ENCODE measurements at places on chromosomes 7 and 10.

- no peak for DNase-seq
These were observed 2.6 kb downstream of the GRID1 start for GRCh38 chr10:86363833-86364490.

- no peak for DNase-seq
These were observed 63.7 kb downstream of the THSD7A start for GRCh38 chr7:11768263-11768662.

DNA sequence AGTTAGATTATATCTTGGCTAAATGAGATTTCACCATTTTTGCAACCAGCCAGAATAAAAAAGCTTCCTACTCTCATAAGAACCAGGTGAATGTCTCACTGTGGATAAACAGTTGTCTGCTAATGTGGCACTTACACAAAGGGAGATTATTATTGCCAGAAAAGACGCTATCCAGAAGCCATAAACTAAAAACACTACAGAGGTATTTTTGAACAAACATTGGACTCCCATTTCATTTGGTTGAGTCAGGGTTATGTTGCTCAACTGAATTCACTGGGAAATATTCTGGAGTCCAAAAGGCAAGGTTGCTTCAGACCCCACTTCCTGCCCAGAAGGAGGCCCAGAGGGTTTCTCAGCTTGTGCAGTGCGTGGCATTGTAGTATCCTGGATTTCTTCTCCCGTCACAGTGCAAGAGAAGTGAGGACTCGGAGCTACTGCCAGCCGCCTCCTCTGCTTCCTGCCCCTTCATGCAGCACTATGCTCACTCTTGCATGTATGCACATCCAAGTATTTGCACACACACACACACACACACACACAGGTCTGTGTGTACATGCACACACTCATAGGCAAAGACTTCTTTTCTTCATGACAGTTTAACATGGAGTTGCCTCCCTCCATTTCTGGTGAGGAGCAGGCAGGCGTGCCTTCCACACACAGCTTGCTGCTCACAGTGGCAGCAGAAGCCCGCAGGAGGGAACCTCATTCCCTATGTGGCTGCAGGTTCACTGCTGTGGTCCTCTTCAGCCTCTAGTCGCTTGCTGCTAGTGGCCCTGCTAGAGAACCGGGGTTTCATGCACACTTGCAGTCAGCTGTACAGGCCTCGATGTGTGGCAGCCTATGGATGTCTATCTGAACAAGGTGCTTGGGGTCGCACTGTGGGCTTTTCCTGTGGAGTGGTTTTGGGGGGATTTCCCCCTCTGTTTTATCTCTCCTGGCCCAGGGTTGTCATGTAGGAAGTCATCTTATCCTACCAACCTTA lies 10.1 kb downstream of the DENND10 start:
- DNase-seq, result no peak

DNA sequence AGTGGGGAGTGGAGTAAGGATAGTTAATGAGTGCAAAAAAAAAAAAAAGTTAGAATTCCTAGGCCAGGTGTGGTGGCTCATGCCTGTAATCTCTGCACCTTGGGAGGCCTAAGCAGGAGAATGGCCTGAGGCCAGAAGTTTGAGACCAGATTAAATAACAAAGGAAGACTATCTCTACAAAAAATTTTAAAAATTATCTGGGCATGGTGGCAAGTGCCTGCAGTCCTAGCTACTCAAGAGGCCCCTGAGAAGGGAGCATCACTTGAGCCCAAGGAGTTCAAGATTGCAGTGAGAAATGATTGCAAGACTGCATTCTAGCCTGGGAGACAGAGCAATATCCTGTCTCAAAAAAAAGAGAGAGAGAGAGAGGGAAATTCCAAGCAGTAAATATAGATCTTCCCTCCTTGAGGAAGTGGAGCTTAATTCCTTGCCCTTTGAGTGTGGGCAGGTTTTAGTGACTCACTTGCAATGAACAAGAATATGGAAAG lies 19.5 kb upstream of the CSTF2T start:
- no peak for DNase-seq

- no peak for DNase-seq
These were observed 33.0 kb upstream of the PPP1R3C start for GRCh38 chr10:91665842-91666241.

- no peak for DNase-seq
These were observed 401.9 kb upstream of the PHF14 start for GRCh38 chr7:10571759-10572158.

DNA sequence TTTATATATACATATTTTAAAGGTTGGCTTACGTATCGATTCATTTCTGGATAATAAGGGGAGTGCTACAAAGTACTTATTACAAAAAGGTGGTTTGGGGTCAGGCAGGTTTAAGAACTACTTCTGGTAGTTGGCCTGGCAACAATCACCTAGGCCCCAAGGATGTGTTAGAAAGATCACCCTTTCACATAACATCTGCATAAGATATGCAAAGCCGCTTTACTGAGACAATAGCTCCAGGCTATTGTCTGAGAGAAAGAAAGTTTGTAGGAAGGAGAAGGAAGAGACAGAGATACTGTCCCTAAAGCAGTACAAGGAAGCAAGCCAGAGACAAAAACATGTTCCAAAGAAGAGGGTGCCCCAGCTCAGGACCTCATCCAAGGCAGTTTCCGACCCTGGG lies 6.2 kb downstream of the PAXIP1 start:
- no peak for DNase-seq

DNA sequence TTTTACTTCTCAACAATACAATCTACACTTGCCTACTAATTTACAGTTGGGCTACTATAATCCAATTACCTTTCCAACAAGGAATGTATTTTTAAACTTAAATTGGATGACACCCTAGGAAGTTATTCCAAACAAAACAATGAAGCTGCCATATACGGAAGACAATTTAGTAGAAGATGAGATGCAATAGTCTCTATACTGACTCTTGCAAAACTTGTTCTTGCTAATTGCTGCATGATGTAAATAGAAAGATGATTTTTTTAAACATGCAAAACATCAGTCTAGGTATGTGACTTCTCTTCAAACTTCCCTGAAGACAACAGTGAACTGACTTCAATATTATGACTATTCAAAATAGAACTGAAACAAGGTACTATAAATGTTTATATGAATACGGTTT lies 17.6 kb downstream of the NT5C3A start:
- DNase-seq, result no peak

- peak; percentile 12 for DNase-seq
These were observed 41.8 kb downstream of the CNNM1 start for GRCh38 chr10:99370993-99371392.

- no peak for DNase-seq
These were observed 94.3 kb upstream of the MYO3A start for GRCh38 chr10:25839683-25840082.

- no peak for DNase-seq
These were observed 5.1 kb upstream of the PMPCB start for GRCh38 chr7:103292122-103292521.

GRCh38 chr7:73718905-73719805 lies at the start of gene STX1A:
Gene STX1A (minus strand): TSS chr7:73719669. CDS start chr7:73719631, 38 bp downstream.
- peak; percentile 85 for DNase-seq

- DNase-seq, result no peak
These were observed 328.6 kb downstream of the INHBA start for GRCh38 chr7:41374150-41374848.

GRCh38 chr10:106877574-106877973 lies 286.9 kb downstream of the SORCS1 start:
- no peak for DNase-seq

GRCh38 chr7:2248984-2249694 lies 7.1 kb downstream of the NUDT1 start:
- DNase-seq, result peak; percentile 70

DNA sequence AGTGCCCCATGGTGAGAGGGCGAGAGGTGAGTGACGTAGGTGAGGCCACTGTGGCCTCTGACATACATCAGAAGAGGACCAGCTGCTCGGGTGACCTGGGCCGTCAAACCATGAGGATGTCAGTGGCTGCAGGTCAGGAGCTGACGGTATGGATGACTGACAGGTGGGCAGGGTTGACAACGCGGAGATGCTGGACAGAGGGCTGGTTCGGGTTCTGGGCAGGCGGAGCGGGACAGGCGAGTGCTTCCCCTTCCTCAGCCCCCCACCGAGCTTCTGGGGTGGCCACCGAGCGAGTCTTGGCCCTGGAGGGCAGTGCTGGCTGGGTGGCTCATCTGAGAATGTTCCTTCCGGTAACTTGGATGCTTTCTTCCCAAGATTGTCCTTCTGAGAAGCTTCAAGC lies 91.8 kb downstream of the ACTR3B start:
- no peak for DNase-seq

GRCh38 chr10:61391281-61391680 lies 61.9 kb downstream of the TMEM26 start:
- DNase-seq, result peak; percentile 1

DNA sequence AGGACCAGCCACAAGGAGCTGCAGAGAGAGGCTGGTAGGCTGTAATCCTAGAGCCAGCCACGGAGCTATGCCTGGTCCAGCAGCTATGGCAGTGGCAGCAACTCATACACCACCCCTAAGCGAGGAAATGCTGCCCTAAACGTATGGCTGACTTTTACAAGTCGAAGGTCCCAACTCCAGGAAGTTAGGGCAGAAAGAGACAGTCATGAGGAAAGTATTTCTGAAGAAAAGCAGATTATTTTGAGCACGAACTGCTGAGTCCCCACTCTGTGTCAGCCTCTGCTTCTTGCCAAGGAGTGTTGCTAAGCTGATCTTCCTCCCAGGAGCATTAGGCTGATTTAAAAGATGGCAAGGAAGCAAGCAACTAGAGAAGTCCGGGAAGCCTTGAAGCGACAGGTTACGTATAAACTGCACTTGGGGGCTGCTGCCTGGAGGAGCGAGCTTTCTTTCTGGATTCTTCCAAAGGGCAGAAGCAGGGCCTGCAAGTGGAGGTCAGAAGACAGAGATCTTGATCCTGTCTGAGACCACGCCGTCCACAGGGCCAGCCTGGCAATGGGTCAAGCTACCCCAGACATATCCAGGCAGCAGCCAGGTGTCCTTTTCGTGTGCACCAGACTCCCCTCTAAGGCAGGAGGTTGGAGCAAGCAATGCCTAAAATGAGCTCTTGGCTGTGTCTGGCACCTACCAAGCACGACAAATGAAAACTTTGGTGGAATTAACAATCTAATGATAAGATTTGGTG lies 39.4 kb downstream of the PLXNA4 start:
- no peak for DNase-seq

- no peak for DNase-seq
These were observed 13.1 kb downstream of the RPA3 start for GRCh38 chr7:7705318-7705717.

DNA sequence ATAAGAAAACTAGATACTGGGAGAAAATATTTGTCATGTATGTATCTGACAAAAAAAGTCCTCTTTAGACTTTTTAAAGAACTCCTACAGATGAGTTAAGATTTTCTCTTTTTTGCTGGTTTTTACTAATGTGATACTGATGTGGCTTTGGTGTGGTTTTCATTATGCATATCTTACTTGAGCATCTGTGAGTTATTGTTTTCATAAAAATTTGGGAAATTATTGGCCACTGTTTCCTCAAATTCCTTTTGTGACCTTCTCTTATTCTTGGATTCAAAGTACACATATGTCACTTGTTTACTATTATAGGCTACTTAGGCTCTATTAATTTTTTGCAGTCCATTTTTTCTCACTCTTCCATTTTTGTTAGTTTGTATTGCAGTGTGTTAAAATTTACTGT lies 89.0 kb downstream of the PPP1R9A start:
- no peak for DNase-seq

GRCh38 chr7:41007351-41007751 lies 695.5 kb downstream of the INHBA start:
- no peak for DNase-seq

Measured in activated CD4-positive, alpha-beta T cell treated with anti-CD3 and anti-CD28 coated beads, Interleukin-10, Interleukin-2, amounts not matched to agents 100 ng/mL and 50 ng/mL, durations not matched to agents 16 hours and 8 hours (primary cell).